Large intestine (tissue), 12 donors: ENCODE measurements at places on chromosomes 12 and 14. TPM values are rescaled to one million over a fixed set of nuclear protein-coding genes. Genes with fewer than 3 reads are reported as not detected.

Gene RNASE3
- polyA plus RNA-seq, result 0.18 TPM

Gene SRGAP1
- polyA plus RNA-seq, result 8.6 TPM

Gene CHGA
- 708 TPM for polyA plus RNA-seq

Gene NGB
- 3.1 TPM for polyA plus RNA-seq

Gene GARIN6
- not detected for polyA plus RNA-seq

Gene RNU6-8
- polyA plus RNA-seq, result not detected

Gene CMA1
- not detected for polyA plus RNA-seq
